ENCODE measurements at places on chromosomes 3 and 15.

DNA sequence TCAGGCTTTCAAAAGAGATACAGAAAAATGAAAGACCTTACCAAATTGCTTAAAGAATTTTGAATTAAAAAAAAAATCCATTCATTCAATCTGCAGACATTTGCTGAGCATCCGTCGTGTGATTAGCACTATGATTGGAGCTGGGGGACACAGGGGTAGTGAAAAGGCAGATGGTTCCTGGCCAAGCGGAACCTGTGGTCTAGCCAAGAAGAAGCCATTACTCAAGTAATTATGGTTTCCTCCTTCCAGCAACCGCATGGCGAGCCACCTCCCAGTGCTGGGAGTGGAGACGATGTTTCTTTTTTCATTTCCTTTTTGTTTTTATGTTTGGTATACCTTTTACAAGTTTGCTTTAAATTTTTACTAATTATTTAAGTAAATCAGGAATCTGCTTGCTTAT lies 140.2 kb downstream of the CACNA2D3 start:
- no peak for DNase-seq

GRCh38 chr3:124200407-124200806 lies 208.5 kb upstream of the ROPN1 start:
- no peak for DNase-seq

GRCh38 chr3:136914739-136915138 lies 43.0 kb upstream of the IL20RB start:
- DNase-seq: no peak

DNA sequence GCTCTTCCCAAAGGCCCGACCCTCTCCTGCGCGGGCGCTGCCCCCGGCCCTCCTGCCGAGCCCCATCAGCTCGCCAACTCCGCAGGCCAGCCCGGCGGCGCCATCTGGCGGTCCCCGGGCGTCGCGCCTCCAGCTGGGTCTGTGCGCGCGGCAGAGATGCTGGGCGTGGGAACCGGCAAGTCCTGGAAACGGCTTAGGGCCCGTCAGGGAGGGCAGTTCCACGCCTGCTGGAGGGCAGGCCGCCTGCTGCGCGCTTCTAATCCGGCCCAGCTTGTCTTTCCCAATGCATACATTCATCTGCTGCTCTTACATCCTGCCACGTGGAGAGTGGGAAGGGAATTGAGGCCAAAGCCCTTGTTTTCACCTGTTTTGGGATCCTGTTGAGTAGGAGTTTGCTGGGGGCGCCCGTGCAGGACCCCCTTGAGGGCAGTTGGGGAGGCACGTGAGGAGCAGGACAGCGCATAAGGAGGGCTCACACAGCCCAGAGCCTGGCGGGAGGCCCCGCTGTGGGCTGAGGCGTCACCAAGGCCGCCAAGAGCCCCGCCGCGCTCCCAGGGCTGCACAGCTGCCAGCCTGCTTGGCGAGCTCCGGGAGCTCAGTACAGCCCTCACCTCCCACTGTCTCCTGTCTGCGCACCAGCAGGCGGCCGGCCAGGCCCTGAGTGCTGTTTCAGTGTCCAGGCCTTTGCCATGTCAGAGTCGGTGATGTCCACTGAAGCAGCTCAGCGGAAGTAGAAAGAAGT lies 165.6 kb downstream of the NSMCE3 start:
- DNase-seq: peak; percentile 63

- no peak for DNase-seq
Observed at GRCh38 chr3:74124782-74125181, 489.7 kb downstream of the CNTN3 start.

DNA sequence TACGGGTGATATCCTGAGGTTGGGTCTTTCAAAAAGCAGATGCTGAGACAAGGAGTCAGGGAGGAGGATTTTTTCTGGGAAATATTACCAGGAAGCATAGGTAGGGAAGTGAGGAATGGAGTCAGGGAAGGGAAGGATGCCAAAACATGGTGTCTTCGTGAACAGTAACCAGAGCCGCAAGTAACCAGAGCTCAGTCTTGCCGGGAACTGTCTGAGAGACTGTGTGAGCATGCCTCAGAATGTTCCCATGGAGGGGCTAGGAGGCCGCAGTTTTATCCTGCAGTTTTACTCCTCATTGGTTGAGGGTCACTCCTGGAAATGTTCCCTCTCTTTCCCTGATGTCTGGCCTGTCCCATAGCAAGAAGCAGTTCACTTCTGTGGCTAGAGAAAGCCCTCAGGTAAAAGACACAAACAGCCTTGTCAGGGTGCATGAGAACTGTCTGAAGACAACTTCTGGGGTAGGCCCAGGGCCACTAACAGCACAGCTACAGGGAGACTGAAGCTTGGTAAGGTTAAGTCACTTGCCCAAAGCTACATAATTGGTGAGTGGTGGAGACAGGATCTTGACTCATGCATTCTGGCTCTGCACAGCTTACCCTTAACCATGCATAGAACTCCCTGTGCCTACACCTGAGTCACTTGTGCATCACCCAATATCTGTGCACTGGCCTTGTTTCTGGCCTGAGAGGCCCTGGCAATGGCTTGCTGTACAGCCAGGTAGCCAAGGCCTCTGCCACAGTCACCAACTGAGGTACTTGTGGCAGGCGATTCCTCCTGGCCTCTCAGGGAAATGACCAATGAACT lies 76.3 kb upstream of the FRMD4B start:
- peak; percentile 1 for DNase-seq

GRCh38 chr15:63612300-63612699 lies 15.1 kb downstream of the FBXL22 start:
- no peak for DNase-seq

DNA sequence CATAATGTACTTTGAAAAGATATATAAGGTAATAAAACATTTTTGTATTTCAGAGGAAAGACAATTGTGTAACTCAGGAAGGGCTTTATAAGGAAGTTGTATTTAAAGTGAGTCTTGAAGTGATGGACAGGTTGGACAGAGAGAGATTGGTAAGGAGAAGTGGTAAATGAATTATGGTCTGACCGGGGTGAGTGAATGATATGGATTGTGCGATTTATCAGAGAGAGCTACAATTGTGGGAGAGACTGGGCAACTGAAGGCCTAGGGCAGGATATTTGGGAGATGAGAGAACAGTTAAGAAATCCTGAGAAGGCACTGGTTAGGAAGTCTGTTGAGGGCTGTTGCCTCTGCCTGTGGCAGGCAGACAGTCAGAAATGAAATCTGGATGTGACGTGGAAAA lies 14.8 kb downstream of the IL1RAP start:
- no peak for DNase-seq

GRCh38 chr3:135803028-135803692 lies 162.4 kb upstream of the PPP2R3A start:
- DNase-seq: peak; percentile 18

- peak; percentile 8 for DNase-seq
Observed at GRCh38 chr3:57230006-57230405, 2.5 kb downstream of the APPL1 start.
